ENCODE measurements at places on chromosomes 2 and 18.

DNA sequence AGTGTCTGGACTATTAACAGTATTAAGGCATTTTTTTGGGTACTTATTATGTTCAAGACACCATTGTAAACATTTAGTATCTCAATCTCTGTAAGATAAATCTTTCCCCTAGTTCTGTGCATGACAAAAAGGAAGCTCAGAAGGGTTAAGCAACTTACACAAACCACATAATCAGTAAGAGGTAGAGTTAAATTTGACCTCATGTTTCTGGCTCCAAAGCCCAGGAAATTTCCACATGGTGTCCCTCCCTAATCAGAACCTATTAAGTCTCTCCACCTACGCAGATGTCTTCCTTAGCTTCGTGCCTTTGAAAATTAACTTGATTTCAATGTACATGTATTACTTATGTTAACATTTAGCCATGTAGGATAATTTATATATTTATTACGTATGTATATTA, 2.0 kb downstream of the MFSD6 start:
- DNase-seq, result no peak

- no peak for DNase-seq
These were observed 68.6 kb downstream of the COL6A3 start for GRCh38 chr2:237345411-237345810.

DNA sequence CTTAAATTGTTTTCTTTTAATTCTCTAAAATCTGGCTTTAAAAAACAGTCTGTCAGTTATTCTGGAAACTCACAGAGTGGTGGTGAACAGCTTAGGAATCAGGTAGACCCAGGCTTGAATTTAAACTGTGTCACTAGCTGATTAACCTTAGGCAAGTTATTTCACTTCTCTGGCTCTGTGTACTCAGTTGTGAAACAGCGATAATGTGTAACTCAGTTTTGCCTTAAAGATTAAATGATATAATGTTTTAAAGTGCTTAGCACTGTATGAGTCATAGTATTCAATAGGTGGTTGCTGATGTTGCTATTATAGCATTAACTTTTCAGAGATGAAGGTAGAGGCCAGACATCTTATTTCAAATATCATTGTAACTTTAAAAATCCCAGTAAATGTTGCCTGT, 40.7 kb downstream of the PKP4 start:
- DNase-seq, result peak; percentile 70

- DNase-seq, result peak; percentile 33
These were observed 26.3 kb upstream of the SH3RF3 start for GRCh38 chr2:109102588-109103233.

- no peak for DNase-seq
These were observed 934 bp downstream of the MYO5B start for GRCh38 chr18:50193796-50194630.

DNA sequence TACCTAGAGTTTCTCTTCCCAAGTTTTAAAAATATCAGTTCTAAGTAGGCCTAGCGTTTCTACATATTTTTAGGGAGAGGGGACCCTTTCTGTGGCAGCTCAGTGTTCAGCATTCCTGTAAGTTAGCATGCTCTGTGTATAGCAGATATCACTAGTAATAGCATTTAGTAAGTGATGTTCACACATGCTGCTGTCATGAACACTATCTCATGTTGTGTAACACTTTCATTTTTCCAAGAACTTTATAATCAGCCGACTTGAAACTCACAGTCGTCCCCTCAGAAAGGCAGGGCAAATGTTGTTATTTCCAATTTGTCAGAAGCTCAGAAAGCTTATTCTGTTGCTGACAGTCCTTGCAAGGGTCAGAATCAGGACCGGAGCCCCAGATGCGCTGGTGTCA, 267.7 kb downstream of the ALPK2 start:
- no peak for DNase-seq

Measured in ELR (cell line).